Iris pigment epithelial cell (primary cell): ENCODE measurements at places on chromosomes 3 and 15.

GRCh38 chr3:28835751-28836150 is 445.1 kb upstream of the RBMS3 start:
- DNase-seq: no peak

GRCh38 chr3:102165367-102165766 is 269.4 kb upstream of the ZPLD1 start:
- DNase-seq: peak; percentile 71

GRCh38 chr3:8840556-8840955 is 71.1 kb upstream of the OXTR start:
- DNase-seq: peak; percentile 90

- DNase-seq: peak; percentile 86
Measured at GRCh38 chr3:184656829-184657681, 54.8 kb downstream of the MAGEF1 start.

DNA sequence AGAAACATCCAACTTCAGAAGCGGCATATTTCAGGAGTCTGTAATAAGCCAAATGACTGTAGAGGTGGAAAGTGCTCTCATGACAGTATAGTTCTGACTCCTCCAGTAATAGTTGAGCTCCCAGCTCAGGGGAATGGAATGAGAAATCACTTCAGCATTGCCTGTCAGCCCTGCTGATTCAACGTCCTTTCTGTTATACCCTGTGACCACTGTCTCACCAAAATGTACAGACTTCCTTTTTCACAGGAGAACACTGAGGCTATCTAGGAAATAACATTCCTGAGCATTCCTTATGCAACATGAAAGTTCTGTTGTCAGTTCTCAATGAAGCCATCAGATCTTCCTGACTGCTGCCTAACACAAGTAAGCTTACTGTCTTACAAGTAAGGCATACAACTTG is 284.5 kb upstream of the MME start:
- peak; percentile 98 for DNase-seq

GRCh38 chr3:159265705-159266104 is 463.9 kb downstream of the MFSD1 start:
- peak; percentile 45 for DNase-seq

GRCh38 chr3:77038930-77039605 is 831 bp upstream of the ROBO2 start:
- DNase-seq: peak; percentile 38

DNA sequence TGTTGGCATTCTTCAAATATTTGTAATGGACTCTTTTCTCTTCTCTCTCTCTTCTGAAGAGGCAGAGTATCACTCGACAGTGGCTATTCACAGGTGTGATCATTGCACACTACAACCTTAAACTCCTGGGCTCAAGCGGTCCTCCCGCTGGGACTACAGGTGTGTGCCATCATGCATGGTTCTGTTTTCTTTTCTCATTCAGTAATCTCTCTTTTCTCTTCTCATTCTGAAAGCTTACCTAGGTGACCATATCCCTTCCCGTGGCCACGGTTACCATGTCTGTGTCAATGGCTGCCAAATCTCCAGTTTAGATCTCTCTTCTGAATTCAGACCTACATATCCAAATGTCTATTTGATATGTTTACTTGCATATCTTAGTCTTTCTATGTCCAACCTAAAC is 96.3 kb downstream of the SOX2 start:
- DNase-seq: no peak
